Central memory CD8-positive, alpha-beta T cell (primary cell): ENCODE measurements at places on chromosomes 3 and 15.

DNA sequence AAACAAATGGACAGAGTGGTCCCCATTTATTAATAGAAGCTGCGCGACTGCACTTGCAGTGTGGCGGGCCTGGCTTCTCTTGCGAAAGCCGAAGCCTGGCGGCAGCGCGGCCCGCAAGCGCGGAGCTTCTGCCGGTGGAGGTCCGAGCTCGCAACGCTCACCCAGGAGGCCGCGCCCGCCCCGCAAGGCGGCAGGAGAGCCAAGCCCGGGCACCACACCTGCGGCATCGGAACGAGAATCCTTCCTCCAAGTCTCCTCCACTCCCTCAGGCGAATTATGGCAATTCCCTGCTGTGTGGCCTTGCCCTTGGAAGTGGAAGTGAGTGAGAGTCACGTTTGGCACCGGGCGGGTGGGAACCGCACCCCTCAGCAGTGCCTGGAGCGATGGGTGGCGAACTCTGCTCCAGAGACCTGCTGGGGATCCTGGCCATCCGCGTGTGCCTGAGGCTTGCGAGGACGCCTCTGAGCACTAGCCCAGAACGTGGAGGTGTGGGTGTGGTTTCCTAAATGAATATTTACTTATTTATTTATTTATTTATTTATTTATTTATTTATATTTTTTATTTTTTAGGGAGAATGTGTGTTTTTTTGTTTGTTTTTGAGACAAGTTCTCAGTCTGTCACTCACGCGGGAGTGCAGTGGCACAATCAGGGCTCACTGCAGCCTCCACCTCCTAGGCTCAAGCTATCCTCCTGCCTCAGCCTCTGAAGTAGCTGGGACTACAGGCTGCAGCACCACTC, 133.7 kb upstream of the UBE2E1 start:
- DNase-seq, result no peak
- H3K4me3 ChIP-seq, result no peak overlapping the region
- no peaks in the 10 kb centered on the region for H3K4me1 ChIP-seq
- H3K27ac ChIP-seq, result no peak overlapping the region

DNA sequence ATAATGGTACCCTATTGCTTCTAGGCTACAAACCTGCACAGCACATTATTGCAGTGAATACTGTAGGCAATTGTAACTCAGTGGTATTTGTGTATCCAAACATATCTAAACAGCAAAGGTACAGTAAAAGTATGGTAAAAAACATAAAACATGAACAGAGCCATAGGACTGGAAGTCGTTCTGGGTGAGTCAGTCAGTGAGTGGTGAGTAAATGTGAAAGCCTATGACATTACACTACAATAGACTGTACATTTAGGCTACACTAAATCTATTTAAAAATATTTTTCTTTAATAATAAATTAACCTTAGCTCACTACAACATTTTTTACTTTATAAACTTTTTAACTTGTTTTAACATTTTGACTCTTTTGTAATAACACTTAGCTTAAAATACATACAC, 21.3 kb downstream of the RAB6B start:
- H3K27me3 ChIP-seq, result peaks cover 18% of the 10 kb centered on the region
- H3K4me3 ChIP-seq, result no peak overlapping the region
- H3K27ac ChIP-seq, result no peak overlapping the region

GRCh38 chr3:110710603-110711002, 361.0 kb upstream of the NECTIN3 start:
- H3K4me1 ChIP-seq, result no peaks in the 10 kb centered on the region
- H3K27ac ChIP-seq, result no peak overlapping the region
- no peak for DNase-seq
- H3K36me3 ChIP-seq, result no peaks in the 10 kb centered on the region
- H3K4me3 ChIP-seq, result no peak overlapping the region

DNA sequence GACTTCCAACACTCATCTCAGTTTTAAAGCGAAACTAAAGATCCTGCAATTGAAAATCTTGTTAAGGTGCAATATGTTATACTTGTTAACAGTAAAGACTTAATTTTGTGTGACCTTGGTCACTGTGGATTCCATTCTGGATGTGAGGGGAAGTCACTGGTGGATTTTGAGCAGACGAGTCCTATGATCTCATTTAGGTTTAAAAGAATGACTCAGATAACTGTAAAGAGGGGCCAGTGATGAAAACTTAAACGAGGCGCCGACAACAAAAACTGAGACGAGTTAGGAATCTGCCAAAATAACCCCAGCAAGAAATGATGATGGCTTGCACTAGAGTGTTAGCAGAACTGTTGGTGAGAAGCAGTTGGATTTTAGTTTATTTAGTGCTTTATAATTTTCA, 56.5 kb downstream of the LRRC28 start:
- peaks cover 1% of the 10 kb centered on the region for H3K36me3 ChIP-seq
- no peak overlapping the region for H3K27ac ChIP-seq
- peaks cover 5% of the 10 kb centered on the region for H3K4me1 ChIP-seq
- no peak overlapping the region for H3K4me3 ChIP-seq
- no peak for DNase-seq
- no peaks in the 10 kb centered on the region for H3K27me3 ChIP-seq

DNA sequence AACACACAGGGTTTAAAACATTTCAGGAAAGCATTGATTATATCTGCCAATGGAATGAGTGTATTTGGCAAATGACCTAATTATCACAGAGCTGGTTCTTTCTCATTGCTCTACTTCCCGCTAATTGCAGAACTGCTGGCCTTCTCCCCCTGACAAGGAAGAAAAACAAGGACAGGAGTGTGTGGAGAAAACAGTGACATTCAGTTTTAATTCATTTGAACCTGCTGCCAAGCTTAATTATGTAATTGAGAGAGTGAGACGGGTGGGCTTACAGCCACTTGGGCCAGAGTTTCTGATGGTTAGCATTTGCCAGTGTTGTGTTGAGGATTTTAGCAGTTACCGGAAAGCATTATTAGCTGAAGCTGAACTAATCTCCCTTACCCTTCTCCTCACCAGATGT, 301.4 kb downstream of the RBMS3 start:
- no peaks in the 10 kb centered on the region for H3K4me1 ChIP-seq
- no peak overlapping the region for H3K4me3 ChIP-seq
- no peaks in the 10 kb centered on the region for H3K36me3 ChIP-seq
- no peak overlapping the region for H3K27ac ChIP-seq
- H3K27me3 ChIP-seq, result no peaks in the 10 kb centered on the region
- no peak for DNase-seq

DNA sequence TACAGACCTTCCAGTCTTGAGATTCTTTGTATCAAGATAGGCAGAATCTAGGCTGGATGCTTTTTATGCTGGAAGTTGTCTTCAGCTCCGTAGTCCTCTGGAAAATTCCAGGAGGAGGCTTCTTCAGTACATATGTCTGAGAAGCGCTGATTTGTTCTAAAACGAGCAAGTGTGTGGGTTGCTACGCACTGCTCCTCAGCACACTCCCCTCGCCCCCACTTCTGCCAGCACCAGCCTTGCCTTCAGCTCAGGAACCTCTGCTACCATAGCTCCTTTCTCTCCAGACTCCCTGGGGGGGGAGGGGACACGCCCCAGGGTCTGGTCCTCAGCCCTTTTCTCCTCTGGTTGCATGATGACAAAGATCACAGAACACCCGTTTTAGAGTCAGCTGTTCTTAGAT, 75.5 kb upstream of the TRA2B start:
- H3K4me3 ChIP-seq, result no peak overlapping the region
- H3K27me3 ChIP-seq, result peaks cover 65% of the 10 kb centered on the region
- H3K36me3 ChIP-seq, result no peaks in the 10 kb centered on the region

GRCh38 chr3:157285141-157285540, 125.2 kb upstream of the CCNL1 start:
- H3K27ac ChIP-seq, result no peak overlapping the region
- no peak for DNase-seq
- no peaks in the 10 kb centered on the region for H3K27me3 ChIP-seq
- no peak overlapping the region for H3K4me3 ChIP-seq
- H3K36me3 ChIP-seq, result no peaks in the 10 kb centered on the region
- H3K4me1 ChIP-seq, result no peaks in the 10 kb centered on the region

DNA sequence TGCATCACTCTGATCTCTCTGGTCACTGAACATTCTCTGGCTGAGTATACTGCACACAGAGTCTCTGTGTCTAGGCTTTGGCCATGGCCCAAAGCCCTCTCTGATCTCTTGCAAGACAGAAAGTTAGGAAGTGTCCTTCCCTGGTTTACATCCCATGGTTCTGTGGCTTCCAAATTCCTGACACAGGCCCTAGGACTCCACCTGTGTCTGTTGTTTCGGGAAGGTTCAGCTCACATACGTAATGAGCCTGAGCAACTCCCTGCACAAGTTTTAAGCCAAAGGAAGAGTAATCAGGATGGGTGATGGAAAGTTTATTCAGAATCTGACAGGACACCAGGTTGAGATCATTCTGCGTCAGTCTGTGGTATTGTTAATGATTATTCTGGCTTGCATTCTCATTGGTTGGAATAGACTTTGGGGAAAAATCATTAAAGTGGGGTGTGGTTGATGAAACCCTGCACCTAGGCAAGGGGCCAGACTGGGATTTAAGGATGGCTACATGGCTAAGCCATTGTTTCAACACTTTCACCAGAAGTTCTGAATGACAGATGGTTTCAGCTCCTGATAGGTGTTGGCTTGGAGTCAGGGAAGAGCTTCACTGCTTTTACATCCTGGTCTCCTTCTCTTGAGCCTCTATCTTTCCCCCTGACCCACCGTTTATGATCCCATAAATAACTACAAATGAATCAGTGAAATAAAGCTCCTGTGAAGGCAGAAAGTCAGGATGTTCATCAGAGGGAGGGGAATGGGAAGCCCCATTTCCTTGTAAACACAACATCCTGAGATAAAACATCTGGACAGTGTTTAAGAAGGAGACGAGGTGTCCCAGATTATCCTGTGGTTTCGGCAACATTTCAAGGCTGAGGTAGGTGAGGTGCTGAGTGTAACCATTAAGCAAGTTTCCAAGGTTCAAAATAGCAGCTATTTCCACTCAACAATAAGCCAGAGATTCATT, 14.1 kb downstream of the LCMT2 start:
- H3K27me3 ChIP-seq, result peaks cover 62% of the 10 kb centered on the region
- no peaks in the 10 kb centered on the region for H3K36me3 ChIP-seq
- no peak for DNase-seq
- no peaks in the 10 kb centered on the region for H3K4me1 ChIP-seq
- H3K4me3 ChIP-seq, result no peak overlapping the region
- H3K27ac ChIP-seq, result no peak overlapping the region

GRCh38 chr3:42033741-42034140, 57.4 kb upstream of the TRAK1 start:
- no peak for DNase-seq
- peaks cover 40% of the 10 kb centered on the region for H3K4me1 ChIP-seq
- H3K27me3 ChIP-seq, result no peaks in the 10 kb centered on the region
- H3K36me3 ChIP-seq, result peaks cover 3% of the 10 kb centered on the region
- H3K4me3 ChIP-seq, result no peak overlapping the region

- peaks cover 10% of the 10 kb centered on the region for H3K4me1 ChIP-seq
- no peak overlapping the region for H3K4me3 ChIP-seq
- no peaks in the 10 kb centered on the region for H3K27me3 ChIP-seq
- no peak overlapping the region for H3K27ac ChIP-seq
- no peaks in the 10 kb centered on the region for H3K36me3 ChIP-seq
Observed at GRCh38 chr3:167382155-167382554, 2.1 kb upstream of the ZBBX start.

- no peak overlapping the region for H3K4me3 ChIP-seq
- no peak overlapping the region for H3K27ac ChIP-seq
- H3K4me1 ChIP-seq, result no peaks in the 10 kb centered on the region
- H3K27me3 ChIP-seq, result no peaks in the 10 kb centered on the region
- H3K36me3 ChIP-seq, result no peaks in the 10 kb centered on the region
Observed at GRCh38 chr3:54968546-54969172, 40.8 kb upstream of the LRTM1 start.

GRCh38 chr15:23497710-23498111, 50.7 kb upstream of the GOLGA6L2 start:
- no peaks in the 10 kb centered on the region for H3K27me3 ChIP-seq
- H3K4me1 ChIP-seq, result no peaks in the 10 kb centered on the region
- no peak for DNase-seq
- no peak overlapping the region for H3K4me3 ChIP-seq
- no peaks in the 10 kb centered on the region for H3K36me3 ChIP-seq

DNA sequence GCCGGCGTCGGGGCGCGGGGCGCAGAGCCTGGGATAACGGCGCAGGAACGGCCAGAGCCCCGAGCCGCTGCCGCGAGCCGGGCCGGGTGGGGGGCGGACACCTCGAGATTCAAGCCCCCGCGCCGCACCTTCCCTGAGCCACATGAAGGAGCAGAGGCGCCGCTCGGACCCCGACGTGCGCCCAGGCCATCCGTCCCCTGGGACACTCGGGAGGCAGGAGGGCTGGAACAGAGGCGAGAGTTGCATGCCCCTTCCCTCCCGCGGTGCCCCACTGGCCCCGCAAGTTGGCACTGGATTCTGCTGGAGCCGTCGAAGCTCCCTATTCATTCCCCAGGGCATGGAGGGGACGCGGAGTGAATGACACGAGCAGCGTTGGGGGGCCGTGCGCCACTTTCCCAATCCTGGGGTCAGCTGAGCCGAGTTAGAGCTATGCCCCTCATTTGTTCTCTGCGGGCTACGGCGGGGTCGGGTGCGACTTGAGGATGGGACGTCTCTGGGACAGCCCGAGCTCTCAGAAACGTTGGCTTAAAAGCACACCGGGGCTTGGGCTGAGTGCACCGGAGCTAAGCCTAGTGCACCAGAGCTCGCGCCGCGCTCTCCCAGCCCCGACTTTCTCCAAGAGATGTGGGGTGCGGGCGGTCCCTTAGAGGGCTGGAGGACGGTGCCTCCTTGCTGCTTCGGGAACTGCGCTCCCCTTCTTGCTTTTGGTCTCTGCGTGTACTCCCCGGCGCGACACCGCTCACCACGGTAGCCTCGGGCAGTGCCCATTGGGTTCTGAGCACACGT, 588 bp downstream of the SLC6A1 start:
- H3K4me3 ChIP-seq, result no peak overlapping the region
- H3K27ac ChIP-seq, result no peak overlapping the region
- peaks cover 92% of the 10 kb centered on the region for H3K27me3 ChIP-seq
- no peaks in the 10 kb centered on the region for H3K36me3 ChIP-seq

GRCh38 chr15:63109920-63110319, 11.7 kb upstream of the LACTB start:
- no peak overlapping the region for H3K27ac ChIP-seq
- no peaks in the 10 kb centered on the region for H3K4me1 ChIP-seq

GRCh38 chr3:186180151-186180550, 71.3 kb upstream of the ETV5 start:
- peaks cover 19% of the 10 kb centered on the region for H3K4me1 ChIP-seq
- no peaks in the 10 kb centered on the region for H3K27me3 ChIP-seq
- peak overlapping the region; percentile 17 for H3K27ac ChIP-seq

DNA sequence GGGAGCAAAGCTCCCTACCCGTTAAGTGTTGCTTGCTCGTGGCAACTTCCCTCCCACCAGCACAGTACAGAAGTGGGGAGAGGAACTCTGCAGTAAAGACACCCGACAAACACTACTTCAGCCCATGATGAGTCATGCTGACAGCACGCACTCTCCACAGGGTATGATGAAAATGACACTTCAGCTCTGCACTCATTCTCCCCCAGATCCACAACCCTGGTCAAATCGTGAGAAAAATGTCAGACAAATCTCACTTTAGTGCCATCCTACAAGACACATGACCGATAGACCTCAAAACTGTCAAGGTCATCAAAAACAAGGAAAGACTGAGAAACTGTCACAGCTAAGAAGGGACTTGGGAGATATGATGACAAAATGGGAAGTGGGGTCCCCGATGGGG, 278.9 kb downstream of the OCA2 start:
- no peaks in the 10 kb centered on the region for H3K4me1 ChIP-seq
- no peak overlapping the region for H3K4me3 ChIP-seq
- no peak for DNase-seq
- no peaks in the 10 kb centered on the region for H3K36me3 ChIP-seq
- no peaks in the 10 kb centered on the region for H3K27me3 ChIP-seq

GRCh38 chr15:41559239-41559782, 299 bp downstream of the TYRO3 start:
- DNase-seq, result no peak
- H3K4me1 ChIP-seq, result peaks cover 24% of the 10 kb centered on the region
- peak overlapping the region; percentile 30 for H3K27ac ChIP-seq
- peak overlapping the region; percentile 85 for H3K4me3 ChIP-seq
- H3K36me3 ChIP-seq, result peaks cover 9% of the 10 kb centered on the region
